Fibroblast of skin of left biceps (primary cell): ENCODE measurements at places on chromosomes 4 and X.
A peak's percentile ranks its signal among the peaks of the same experiment; 100 is the strongest.

- no peak for DNase-seq
Measured at GRCh38 chrX:109643687-109644086, 18.7 kb upstream of the KCNE5 start.

- peak; percentile 57 for DNase-seq
Measured at GRCh38 chr4:169410839-169411770, 140.3 kb upstream of the SH3RF1 start.

DNA sequence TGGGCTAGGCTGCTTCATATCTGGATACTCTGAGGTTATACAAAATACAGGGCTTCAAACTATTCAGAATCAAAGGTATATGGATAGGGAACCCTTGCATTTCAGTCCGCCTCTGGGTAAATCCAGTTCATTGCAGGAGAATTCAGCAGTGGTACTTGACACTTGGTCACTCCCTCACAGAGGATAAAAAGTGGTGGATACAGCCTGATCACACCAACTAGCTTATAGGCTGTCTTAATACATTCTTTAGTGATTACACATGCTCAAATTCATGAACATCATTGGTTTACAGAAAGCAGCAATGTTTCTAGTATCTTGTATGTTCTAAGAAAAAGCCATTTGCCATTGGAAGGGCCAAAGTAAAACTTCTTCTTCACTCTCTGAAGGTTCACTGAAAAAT is 104.8 kb upstream of the PDE5A start:
- no peak for DNase-seq

GRCh38 chrX:97531825-97532224 is 648.1 kb downstream of the RPA4 start:
- DNase-seq, result no peak

DNA sequence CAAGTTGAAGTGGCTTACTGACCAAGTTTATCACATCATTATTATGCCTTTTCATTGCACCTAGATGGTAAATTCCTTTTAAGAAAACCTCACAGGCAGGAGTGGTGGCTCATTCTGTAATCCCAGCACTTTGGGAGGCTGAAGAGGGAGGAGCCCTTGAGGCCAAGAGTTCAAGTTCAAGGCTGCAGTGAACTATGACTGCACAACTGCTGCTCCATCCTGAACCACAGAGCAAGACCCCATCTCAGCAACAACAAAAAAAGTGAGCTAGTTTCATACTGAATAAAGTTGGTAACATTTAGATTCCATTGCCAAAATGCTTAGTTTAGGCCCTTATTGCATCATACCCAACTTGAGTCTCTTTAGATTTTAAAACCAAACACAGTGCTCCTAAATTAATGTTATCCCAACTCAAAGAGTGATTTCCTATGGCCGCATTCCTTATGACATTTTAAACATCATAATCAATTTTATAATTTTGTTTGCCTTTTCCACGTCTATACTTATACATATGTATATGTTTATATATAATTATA is 36.0 kb downstream of the PDS5A start:
- no peak for DNase-seq

DNA sequence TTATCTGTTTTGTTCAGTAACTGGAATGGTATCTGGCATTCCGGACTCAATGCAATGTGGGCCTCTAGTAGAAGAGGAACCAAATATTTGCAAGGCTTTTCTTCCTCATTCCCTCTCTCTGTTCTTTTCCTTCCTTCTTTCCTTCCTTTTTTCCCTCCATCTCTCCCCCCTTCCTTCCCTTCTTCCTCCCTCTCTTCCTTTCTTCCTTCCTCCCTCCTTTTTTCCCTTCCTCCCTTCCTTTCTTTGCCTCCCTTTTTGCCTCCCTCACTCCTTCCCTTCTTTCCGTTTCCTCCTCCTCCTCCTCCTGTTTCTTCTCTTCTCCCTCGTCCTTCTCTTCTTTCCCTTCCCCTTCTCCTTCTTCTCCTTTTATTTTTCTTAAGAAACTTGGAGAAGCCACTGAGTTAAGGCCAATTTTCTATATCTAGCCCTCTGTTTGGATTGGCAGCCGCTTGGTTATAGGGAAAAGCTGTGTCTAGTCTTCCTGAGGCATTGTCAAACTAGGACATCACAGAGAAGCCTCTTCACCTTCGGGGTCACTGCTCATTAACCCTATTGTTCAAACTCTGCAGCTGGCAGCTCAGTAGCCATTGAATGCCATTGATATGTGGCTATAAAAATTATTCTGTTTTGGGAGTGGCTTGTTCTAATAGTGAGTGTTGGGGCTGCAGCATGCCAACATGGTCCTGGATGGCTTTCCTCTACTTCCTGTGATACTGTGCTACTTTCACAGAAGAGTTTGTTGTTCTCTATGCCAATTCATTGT is 95.9 kb downstream of the CFAP299 start:
- DNase-seq, result no peak

DNA sequence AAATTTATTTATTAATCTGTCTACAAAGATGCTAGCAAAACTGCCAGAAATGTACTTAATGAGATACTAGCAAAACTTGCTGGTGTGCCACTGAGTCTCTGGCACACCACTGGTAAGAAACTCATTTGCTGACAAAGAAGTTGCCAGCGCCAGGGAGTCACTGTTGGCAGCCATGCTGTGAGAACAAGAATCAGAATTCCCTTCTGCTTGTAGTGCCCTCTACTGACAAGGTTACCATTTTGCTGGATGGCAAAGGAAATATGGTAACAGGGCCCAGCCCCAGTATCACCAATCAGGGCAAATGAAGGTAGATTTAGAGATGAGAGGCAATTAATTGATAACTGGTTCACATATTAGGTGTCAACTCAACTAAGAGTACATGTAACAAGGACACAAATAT is 750.1 kb upstream of the ADGRL3 start:
- no peak for DNase-seq

DNA sequence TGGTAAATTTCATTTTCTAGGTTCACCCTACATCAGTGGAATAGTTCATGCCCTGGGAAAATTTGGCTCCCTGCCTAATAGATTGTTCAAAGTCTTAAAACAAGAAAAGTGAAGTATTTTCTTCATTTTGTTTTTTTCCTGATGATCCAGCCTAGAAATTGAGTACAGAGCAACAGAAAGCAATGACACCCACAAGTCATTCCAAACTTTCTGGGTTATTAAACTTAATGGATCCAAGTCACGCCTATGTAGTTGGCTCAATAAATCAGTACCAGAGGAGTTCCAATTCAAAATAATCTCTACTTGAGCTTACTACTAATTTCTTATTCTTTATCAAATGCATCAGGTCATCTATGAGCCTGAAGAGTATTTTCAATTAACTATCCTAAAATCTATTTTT is 937.6 kb upstream of the SLIT2 start:
- no peak for DNase-seq

- no peak for DNase-seq
Measured at GRCh38 chr4:158513256-158513655, 8.4 kb upstream of the RXFP1 start.

DNA sequence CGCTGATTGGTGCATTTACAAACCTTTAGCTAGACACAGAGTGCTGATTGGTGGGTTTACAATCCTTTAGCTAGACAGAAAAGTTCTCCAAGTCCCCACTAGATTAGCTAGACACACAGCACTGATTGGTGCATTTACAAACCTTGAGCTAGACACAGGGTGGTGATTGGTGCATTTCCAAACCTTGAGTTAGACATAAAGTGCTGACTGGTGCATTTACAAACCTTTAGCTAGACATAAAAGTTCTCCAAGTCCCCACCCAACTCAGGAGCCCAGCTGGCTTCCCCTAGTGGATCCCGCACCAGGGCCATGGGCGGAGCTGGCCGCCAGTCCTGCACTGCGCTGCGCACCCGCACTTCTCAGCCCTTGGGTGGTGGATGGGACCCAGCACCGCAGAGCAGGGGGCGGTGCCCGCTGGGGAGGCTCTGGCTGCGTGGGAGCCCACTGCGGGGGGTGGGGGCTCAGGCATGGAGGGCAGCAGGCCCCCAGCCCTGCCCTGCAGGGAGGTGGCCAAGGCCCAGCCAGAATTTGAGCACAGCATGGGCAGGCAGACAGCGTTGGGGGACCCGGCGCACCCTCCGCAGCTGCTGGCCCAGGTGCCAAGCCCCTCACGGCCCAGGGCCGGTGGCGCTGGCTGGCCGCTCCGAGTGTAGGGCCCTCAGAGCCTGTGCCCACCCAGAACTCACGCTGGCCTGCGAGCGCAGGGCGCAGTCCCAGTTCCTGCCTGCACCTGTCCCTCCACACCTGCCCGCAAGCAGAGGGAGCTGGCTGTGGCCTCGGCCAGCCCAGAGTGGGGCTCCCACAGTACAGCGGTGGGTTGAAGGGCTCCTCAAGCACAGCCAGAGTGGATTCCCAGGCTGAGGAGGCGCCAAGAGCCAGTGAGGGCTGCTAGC is 608.9 kb upstream of the LCORL start:
- DNase-seq, result no peak

GRCh38 chr4:142329313-142329712 is 516.8 kb downstream of the INPP4B start:
- no peak for DNase-seq

GRCh38 chr4:117225471-117225870 is 140.1 kb upstream of the TRAM1L1 start:
- no peak for DNase-seq

DNA sequence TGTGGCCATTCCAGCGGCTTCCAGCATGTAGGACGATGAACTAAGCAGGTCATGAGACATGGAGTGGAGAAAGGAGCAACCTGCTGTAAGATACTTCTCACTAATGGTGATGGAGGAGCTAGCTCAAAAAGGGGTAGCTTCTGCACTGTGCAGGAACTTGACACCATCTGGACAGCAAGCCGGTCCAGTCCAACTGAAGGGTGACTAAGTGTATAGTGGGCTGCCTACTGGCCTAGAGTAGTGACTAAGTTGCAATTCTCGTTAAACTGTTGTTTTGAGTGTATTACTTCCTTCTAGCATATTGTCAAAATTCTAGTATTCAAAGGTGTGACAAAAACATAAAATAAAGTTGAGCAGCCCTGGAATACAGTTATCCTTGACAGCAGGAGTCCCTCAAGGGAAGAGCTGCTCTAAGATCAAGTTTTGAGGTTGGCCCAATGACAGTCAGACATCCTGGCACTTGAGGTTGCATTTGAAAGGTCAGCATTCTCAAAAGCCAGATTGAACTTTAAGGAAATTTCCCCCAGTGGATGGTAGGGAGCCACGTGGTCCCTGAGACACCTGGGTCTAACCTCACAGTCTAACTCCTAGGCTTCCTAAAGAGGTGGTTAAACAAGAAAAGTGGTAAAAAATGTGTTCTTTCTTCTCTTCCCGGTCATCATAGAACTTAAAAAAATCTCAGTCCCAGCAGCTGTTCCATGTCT is 8.0 kb downstream of the CETN2 start:
- no peak for DNase-seq

GRCh38 chrX:52353838-52354237 is 15.0 kb upstream of the XAGE2 start:
- DNase-seq, result no peak

DNA sequence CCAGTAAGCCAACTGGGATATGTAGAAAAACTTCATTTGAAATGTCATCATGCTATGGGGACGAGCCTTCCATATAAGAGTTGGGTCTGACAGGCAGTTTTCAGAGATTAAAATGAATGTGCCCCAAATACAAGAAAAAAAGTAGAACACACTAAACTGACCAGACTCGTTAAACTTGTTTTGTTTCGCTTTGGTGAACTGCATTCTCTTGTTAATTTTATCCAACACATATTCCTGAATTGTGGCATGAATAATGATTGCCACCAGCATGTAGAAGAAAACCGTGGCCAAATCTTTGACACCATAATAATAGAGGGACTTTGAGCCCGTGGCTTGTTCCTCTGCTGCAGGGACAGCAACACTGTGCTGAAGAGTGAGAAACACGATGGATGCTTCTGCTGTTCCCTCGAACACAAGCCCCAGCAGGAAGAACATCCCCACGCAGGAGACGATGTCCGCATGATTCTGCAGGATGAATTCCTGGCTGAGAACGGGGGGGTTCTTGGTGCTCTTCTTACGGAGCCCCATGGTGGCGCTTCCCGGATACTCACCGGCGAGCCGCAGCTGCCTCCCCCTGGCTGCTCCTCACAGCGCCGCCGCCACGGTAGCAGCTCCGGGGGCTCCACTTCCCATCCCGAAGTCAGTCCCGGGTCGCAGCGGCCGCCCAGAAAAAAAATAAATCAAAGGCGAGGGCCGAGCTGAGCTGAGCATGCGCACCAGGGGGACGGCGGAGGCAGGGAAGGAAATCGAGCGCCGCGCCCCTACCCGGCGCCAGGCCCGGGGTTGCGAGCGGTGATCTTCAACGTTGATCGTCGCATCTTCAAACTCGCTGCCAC is at the start of gene TRAM1L1:
Gene TRAM1L1, minus strand, starts transcription at position 711 of the 836 bp plus-strand sequence. Its CDS starts 183 bp downstream, at position 528.
- peak; percentile 63 for DNase-seq

DNA sequence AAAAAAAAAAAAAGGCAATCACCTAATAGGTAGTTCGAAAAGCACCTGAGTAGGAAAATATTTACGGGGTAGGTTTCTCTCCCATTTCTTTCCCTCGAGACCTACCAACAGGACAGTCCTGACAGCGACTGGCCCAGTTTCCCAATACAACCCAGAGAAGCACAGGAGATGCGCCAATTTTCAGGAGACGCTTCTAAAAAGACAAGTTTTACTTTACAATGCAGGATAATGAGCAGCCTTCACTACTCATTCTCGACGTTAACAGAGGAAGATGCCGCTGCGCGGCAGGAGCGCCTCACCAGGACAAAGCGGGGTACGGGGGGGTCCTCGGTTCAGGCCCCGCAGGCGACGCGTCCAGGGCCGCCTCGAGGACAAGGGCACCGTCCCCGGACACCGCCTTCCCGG is 708 bp downstream of the BCLAF3 start:
- no peak for DNase-seq

GRCh38 chr4:80471756-80472155 is 136.2 kb downstream of the CFAP299 start:
- DNase-seq, result no peak

DNA sequence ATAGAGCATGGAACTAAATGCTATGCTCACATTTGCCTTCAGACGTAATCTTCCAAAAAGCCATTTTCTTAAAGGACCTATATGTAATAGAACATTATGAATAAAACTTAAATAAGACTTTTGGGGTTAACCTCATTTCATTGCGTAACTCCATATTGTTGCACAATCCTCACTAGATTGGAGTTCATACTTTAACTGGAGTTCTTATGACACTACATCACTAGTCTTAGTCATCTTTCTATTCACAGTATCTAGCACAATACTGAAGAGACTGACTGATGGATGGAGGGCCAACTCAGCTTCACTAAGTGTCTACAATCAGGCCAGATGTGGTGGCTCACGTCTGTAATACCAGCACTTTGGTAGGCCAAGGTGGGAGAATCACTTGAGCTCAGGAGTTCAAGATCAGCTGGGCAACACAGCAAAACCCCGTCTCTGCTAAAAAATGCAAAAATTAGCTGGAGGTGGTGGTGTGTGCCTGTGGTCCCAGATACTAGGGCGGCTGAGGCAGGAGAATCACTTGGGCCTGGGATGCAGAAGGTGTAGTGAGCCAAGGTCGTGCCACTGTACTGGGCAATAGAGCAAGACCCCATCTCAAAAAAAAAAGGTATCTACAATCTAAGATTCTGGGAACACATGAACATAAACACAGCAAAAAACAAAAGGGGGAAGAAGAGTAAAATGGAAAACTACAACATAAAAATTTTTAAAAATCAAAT is 80.8 kb upstream of the MAB21L2 start:
- peak; percentile 78 for DNase-seq

DNA sequence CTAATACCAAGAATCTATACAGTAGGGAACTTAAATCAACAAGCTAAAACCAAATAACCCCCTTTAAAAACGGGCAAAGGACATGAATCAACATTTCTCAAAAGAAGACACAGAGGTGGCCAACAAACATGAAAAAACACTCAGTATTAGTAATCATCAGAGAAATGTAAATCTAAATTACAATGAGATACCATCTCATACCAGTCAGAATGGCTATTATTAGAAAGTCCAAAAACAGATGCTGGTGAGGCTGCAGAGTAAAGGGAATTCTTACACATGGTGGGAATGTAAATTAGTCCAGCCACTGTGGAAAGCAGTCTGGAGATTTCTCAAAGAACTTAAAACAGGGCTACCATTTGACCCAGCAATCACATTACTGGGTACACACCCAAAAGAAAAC is 167.8 kb downstream of the PACRGL start:
- no peak for DNase-seq
